Progenitor cell of endocrine pancreas (in vitro differentiated cells): ENCODE measurements at places on chromosomes 12 and 14.

DNA sequence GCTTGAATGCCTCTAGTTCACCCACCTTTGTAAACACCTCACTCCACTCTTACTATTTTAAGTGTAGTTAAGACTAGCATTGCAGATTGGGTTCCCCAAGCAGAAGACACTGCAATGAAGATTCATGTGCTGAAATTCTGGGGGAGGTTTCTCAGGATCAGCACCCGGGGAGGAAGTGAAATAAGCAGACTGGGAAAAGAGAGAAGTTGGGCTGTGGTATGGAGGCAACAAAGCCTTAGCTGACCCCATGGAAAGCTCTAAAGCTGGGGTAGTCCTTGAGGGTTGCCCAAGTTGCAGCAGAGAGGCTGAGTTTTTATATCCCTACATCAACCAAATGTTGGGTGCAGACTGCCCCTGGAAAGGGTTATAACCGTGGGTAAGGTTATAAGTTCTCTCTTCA, 23.9 kb upstream of the IGF1 start:
- DNase-seq = no peak

- DNase-seq = no peak
Observed at GRCh38 chr12:19671695-19672094, 232.4 kb downstream of the AEBP2 start.

GRCh38 chr12:22598763-22599161, 26.2 kb upstream of the ETNK1 start:
- no peak for DNase-seq

- no peak for DNase-seq
Observed at GRCh38 chr12:57518920-57519795, 1.2 kb downstream of the DDIT3 start.

- no peak for DNase-seq
Observed at GRCh38 chr12:77830583-77831351, at the start of gene NAV3. TSS of gene NAV3 (plus strand) at chr12:77830894. CDS start at chr12:77831462, 568 bp downstream.

- DNase-seq = no peak
Observed at GRCh38 chr14:20734430-20734806, 11.3 kb upstream of the EDDM3A start.

DNA sequence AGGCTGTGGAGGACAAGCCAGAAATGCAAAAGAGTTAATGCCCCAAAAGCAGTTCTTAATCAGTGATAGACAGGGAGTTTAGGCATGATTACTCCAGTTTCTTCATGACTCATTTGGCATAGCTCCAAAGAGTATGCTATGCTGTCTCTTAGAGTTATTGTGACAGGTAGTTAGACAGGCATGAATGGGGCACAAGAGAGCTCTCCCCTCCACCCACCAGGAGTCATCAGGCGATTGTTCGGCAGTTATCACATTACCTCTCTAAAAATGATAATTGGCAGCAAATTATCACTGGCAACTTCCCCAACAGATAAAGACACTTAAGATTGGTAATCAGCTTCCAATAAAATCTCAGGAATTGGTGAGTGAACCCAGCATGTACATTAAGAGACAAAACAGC, 320.1 kb downstream of the DAD1 start:
- no peak for DNase-seq

DNA sequence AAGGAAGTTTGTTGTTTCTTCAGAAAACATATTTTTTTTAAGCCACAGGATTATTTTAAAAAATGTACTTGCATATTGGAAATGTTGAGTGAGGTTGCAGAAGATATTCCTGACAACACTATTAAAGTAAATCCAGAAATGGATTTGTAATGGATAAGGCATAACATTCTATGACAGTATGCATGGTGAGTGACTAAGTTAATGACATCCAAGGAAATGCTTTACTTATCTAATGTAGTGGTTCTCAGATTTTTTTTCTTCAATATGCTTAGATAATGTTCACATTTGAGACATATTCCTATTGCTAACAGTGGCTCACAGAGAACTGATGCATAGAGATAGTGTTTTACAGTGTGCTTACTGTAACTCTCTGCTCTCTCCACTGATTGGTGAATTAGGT, 49.4 kb downstream of the ZDHHC17 start:
- no peak for DNase-seq

DNA sequence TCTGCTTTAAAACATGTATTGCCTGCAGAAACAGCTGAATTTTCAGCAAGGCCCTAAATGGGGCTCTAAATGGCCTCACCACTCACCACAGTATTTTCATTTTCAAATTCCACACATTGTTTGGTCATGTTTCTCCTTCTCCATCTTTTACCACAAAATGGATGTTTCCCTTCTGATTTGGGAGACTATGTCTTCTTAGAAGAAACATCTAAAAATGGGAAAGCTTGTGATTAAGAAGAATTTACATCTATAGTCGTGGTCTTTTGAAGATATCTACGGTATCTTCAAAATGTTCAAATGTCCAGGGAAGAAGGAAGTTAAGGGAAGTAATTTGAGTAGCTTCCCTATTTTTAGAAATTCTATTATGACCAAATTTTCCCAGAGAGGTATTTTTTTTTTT, 20.7 kb upstream of the TUBA1C start:
- no peak for DNase-seq

DNA sequence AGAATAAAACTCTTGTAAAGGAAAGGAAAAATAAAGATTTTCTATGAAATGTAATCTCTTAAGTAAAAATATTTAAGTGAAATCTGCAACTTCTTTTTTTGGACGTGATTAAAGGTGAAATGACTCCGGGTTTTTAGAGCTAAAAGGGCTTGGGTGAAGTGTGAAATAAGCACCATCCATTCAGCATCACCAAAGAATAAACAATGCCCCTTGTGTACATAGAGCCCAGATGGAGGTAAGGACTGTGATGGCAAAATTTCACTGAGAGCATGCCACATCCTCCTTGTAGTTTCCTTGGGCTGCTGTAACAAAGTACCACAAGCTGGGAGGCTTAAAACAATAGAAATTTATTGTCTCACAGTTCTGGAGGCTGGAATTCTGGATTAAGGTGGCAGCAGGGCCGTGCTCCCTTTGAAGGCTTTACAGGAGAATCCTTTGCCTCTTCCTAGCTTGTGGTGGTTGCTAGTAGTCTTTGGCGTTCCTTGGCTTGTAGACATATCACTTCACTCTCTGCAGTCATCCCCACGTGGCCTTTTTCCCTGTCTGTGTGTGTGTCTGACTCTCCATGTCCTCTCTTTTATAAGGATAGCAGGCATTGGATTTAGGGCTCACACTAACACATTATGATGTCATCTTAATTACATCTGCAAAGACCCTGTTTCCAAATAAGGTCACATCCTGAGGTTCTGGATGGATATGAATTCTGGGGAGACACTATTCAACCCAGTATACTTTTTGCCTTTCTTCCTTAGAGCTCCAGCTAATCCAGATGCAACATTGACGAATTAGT, 24.2 kb downstream of the ZNF664 start:
- DNase-seq = no peak

- no peak for DNase-seq
Observed at GRCh38 chr12:28231248-28231647, 41.0 kb downstream of the CCDC91 start.

DNA sequence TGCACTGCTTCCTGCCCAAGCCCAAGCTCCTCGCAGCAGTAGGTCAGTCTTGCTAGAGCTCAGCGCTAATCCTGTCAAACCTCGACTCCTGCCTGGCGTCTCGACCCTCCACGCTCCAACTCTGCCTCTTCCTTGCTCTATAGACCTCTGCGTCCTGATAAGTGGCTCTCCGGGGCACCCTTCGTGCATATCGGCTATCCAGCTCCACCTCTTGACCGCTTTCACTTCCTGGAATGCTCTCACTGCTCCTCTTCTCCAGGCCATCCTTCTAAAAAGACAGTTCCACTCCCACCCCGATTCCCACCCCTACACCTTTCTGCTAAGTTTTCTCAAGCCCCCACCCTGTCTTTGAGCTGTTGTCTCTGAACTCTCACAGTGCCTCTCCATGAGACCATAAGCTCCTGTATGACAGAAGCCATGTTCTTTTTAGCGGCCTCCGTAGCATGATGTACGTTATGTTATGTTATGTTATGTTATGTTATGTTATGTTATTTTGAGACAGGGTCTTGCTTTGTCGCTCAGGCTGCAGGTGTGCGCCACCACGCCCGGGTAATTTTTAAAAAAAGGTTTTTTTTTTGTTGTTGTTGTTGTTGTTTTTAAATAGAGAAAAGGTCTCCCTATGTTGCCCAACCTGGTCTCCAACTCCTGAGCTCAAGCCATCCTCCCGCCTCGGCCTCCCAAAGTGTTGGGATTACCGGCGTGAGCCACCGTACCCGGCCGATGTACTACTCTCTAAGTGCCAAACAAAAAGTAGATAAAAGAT, 601 bp downstream of the COX14 start:
- DNase-seq = no peak

DNA sequence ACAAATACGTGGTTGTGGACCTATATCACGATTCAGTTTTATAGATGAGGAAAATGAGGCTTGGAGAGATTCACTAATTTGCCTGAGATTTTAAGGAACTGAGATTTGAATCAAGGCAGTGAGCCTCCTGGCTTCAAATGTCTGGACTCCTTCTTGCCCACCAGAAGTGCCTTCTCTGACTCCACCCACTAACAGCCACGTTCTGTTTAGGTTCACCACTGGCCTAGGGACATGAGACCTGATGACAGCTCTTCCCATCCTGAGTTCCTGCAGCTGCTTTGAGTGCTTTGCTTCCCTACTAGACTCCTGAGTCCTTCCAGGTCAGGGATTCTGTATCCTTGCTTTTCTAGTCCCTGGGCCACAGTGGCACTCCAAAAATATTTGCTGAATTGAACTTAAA, 57.1 kb downstream of the PLBD1 start:
- no peak for DNase-seq

- no peak for DNase-seq
Observed at GRCh38 chr14:29444216-29444615, 483.4 kb downstream of the PRKD1 start.

GRCh38 chr12:70919597-70920035, 922 bp downstream of the PTPRR start:
- no peak for DNase-seq

DNA sequence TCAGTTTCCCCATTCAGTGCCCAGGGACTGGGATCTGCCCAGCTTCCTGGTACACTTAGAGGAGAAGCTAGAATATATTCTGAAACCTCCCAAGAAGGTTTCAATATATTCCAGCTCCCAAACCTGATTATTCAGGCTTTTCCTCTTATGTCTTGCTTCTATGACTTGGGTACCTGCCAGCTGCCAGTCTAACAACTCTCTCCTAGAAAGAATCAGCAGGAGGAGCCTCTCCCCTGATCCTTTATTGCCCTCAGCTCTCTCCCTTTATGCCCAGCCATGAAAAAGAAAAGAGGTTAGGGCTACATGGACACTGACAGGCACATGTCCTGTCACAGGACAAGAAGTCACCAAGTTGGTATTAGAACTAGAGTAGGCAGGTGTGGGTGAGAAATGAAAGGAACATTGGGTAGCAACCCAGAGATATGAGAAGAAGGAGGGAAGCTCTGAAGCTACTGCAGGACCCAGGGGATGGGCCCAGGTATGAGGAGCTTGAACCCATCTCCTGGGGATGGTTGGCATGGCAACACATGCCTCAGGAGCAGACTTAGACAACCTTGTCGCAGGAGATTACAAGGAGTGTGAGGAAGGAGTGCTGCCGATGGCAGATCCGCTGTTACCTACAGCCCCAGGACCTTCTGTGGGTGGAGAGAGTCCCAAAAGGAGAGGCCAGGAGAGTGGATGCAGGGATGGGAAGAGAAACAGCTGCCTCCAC, 2.0 kb upstream of the CACNB3 start:
- no peak for DNase-seq

DNA sequence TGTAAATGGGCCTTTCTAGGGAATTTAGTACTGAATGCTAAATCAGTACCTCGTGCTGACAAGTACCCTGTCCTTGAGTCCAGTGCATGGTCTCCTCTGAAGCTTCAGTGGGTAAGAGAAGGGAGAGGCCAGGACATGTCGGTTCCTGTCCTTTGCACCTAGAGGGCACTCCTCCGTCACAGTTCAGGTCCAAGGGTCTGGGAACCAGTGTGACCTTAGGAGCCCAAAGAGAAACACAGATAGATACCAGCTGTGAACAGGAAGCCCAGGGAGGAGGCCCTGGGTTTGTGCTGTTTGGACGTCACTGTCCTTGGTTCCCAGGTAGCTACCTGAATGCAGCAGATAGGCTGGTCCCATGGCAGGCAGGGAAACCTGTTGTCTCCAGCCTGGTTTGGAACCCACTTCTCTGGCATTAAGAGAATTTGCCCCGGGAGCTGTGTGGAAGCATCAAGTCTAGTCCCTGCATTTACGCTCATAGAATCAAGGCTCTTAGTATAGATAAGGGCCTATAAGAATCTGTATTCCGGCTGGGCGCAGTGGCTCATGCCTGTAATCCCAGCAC, 3.9 kb upstream of the FGF23 start:
- DNase-seq = no peak

- DNase-seq = no peak
Observed at GRCh38 chr12:132657004-132657727, 30.0 kb downstream of the POLE start.

- DNase-seq = no peak
Observed at GRCh38 chr12:88310069-88310468, 168.0 kb downstream of the TMTC3 start.

DNA sequence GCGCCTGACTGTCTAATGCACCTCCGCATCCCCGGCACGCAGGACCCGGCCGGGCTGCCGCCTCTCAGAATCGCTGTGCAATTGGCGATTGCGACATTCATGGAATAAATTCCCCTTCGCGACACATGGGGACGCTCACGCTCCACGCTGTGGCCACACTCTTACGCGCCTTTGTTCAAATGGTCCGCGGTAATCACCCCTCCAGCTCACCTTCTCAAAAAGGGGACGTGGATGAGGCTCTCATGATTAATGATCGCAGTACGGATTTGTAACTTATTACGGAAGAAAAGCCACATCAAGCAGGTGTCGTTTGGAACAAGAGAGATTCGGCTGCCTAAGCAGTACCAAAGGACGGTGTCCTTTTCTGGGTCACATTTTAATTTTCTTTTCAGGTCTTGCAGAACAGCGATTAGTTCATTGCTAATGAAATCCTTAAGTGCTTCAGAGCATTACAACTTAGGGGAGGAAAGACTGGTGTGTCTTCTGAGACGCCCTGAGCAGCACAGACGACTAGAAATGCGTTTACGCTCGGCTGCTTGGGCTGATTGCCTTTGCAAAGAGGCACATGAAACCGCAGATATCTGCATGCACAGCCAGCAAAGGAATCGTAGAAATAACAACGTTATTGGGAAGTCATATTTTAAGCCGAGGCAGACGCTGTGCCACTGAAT, 37.3 kb upstream of the ADGRD1 start:
- peak; percentile 29 for DNase-seq
